Small intestine (tissue), 16 donors: ENCODE measurements at places on chromosomes 4 and X. TPM values are rescaled to one million over a fixed set of nuclear protein-coding genes. Genes with fewer than 3 reads are reported as not detected.
A peak's percentile ranks its signal among the peaks of the same experiment; 100 is the strongest.

SNCA gene
- polyA plus RNA-seq, result 2.7 TPM

FGF2 gene
- 2.6 TPM for polyA plus RNA-seq

GRCh38 chr4:137526681-137527080, 5.6 kb downstream of the PCDH18 start:
- DNase-seq, result no peak

VCX3B gene
- not detected for polyA plus RNA-seq

FOXR2 gene
- not detected for polyA plus RNA-seq

DNA sequence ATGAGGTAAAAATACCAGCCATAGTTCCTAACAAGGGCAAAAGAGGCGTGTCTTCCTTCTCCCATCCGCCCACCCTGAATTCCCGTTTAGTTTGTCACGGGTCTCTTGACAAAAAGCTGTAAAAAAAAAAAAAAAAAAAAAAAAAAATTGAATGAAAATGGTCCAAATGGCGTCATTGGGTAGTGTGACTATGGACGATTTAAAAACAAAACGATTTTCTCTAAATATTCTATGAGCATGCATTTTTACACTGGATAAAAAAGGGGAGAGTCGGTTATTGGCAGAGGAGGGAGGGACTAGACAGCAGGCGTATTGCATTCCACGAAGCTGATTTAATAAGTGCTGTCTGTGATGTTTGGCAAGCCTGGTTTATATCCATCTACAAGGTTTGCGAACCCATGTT, at the start of gene FAM133A:
TSS of gene FAM133A (plus strand) at position 338 of the 403 bp plus-strand sequence. CDS start 35,214 bp downstream, outside the sequence.
- DNase-seq, result no peak

CBLL2 gene
- not detected for polyA plus RNA-seq

BCLAF3 gene
- 3.8 TPM for polyA plus RNA-seq

DNA sequence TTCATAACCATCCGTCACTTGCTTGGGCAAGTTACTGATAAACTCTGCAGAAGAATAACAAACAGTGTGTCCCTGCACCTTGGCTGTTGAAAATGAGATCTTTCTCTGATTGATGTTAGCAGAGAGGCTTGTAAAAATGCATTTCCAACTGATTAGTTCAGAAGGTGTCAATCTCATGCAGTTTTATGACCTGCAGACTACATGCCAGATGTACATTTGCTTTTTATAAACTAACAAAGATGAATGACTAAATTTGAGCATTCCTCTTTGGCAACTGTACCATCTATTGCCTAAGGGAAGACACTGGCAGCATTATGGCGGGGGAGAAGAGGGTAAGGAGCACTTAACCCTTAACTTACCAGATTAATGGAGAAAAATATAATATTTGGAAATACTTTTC, 192.8 kb downstream of the DCTD start:
- DNase-seq, result no peak

- DNase-seq, result no peak
These were observed 1491.8 kb upstream of the IGFBP7 start for GRCh38 chr4:58602022-58602421.

GLRA3 gene
- not detected for polyA plus RNA-seq

- DNase-seq, result no peak
These were observed 215.3 kb upstream of the AR start for GRCh38 chrX:67328476-67328875.

RPS6KA3 gene
- polyA plus RNA-seq, result 15.2 TPM

- no peak for DNase-seq
These were observed 74.5 kb downstream of the SYTL5 start for GRCh38 chrX:38080808-38081207.

C4orf51 gene
- polyA plus RNA-seq, result not detected

- no peak for DNase-seq
These were observed 84.4 kb downstream of the HTRA3 start for GRCh38 chr4:8353912-8354453.

PNMA6F gene
- polyA plus RNA-seq, result 0.01 TPM

DNA sequence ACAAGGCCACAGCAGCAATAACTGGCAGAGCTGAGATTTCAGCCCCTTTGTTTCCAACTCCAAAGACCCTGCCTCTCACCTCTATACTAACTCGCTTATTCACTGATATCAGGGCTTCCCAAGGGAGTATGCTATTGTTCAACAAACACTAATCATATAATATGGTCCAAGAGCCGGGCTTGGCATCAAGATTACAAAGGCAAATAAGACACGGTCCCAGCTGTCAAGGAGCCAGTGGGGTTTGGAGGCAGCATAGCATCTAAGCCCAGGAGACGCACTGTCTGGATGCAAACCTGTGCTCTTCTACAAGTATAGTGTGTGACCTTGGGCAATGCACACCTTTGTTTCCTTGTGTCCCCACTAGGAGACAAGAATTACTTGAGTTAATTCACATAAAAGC, 28.7 kb downstream of the PAPSS1 start:
- DNase-seq, result peak; percentile 2

DNA sequence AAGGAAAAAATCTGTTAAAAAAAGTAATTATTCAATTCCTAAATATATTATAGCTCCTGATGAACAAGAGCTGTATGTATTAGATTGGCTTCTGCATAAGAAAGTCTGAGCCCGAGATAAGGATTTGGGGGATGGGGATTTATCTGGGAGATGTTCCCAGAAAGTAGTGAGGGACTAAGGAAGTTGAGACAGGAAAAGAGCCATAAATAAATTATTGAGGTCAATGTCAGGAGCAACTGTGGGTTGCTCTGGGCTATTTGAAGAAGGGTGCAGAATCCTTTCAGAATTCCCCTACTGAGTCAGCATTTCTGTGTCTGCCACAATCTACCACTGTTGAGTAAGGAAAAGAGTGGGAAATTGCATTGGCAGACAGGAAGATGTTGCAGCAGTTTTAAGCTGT, 3.1 kb upstream of the TDO2 start:
- DNase-seq, result peak; percentile 48

DNA sequence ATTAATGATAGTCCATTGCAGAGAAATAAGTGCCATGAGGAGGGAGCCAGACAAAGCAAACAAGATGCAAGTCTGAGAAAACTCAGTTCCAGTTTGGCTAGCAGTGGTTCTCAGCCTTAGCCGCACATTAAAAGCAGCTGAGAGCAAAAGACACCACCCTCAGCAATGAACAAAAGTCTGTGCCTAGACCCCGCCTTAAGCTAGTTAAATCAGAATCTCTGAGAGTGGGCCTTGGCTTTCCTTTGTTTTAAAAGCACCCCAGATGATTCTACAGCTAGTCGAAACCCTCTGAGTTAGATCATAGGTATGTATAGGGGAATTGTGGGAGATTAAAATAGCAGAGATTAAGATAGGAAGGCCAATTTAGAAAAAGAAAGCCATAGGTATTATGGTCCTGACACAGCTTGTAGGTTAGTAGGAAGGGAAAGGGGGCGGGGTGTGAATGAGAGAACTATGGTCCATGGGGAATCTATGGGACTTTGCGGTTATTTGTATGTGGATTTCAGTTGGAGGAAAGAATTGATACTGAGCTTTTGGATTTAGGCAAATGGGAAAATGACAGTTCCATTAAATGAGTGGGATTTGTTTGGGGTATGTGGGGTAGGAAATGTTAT, 12.0 kb downstream of the SPRY1 start:
- no peak for DNase-seq

- DNase-seq, result no peak
These were observed 26.4 kb upstream of the AKAP17A start for GRCh38 chrX:1564750-1565683.

RIPPLY1 gene
- 0.07 TPM for polyA plus RNA-seq

SLC9B1 gene
- polyA plus RNA-seq, result 0.93 TPM

RIBC1 gene
- polyA plus RNA-seq, result 0.75 TPM

GRCh38 chrX:12210971-12211370, 72.7 kb downstream of the FRMPD4 start:
- no peak for DNase-seq

DNA sequence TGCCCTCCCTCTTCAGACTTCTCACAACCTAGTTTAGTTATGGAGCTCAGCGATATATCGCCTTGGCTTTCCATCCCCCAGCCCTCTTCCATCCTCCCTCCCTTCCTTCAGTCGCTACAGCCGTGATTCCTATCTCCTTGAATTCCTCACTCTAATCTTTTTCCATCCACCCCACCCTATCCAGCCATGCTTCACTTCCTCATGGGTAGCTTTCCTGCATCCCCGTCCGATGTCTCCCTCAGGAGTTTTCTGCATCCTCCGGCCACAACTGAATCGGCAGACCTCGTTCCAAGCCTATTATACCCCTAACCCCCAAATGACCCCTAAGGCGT, 456 bp downstream of the SNX12 start:
- DNase-seq, result no peak

RBM47 gene
- polyA plus RNA-seq, result 49.5 TPM

- DNase-seq, result no peak
These were observed 20.6 kb downstream of the PIR start for GRCh38 chrX:15472531-15472930.

CT45A10 gene
- not detected for polyA plus RNA-seq

LRP2BP gene
- polyA plus RNA-seq, result 0.21 TPM

ESX1 gene
- polyA plus RNA-seq, result not detected

DNA sequence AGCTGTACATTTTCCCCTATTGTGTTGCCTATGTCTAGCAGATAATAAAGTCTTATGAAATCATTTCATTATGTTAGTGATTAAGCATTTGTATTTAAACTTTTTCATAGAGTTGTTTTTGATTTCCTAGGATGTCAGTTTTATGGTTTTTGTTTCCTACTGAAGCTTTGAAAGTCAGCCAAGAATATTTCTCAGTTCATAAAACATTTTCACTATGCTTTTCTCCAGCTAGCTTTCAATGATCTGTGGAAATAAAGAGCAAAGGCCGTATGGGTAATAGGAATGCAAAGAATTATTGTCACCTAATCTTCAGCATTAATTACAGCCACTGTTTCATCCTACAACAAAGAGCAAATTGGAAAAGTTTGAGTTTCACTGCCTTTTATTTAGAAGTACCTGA, 145.7 kb upstream of the NUDT6 start:
- DNase-seq, result no peak

GABRG1 gene
- polyA plus RNA-seq, result not detected

GRCh38 chrX:3712870-3713224, 602 bp downstream of the PRKX start:
- DNase-seq, result peak; percentile 25

DNA sequence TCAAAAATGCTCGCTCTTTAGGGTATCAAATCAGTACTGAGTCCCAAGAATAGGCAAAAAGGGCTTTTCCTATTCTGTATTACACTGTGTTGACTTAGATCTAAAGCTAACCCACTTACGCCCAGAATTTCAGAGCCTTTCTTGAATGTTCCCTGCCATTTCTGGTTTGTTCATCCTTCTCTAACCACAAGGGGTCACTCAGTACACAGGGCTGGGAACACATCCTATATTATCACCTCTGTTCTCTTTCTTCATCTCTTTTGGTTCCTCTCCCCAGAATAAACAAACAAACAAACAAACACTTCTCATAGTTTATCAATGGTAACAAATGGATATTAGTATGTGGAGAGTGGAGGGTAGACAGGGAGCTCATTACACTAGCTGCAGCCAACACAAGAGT, 25.5 kb upstream of the MORC4 start:
- peak; percentile 30 for DNase-seq

DNA sequence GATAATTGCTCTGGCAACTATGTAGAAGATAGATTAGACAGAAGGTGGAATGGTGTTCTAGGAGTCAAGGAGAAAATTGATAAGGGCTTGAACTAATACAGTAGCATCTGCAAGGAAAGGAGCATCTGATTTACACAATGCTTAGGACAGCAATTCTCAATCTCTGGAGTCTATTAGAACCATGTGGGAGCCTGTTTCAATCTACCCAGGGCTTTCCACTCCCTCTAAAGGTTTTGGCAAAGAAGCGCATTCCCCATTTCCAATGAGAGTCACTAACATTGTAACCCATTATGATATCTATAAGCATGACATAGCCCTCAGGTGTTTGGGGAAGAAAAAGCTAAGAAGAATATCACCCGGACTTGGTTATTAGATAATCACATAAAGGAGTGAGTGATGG, 168.2 kb downstream of the COL25A1 start:
- DNase-seq, result no peak

DNA sequence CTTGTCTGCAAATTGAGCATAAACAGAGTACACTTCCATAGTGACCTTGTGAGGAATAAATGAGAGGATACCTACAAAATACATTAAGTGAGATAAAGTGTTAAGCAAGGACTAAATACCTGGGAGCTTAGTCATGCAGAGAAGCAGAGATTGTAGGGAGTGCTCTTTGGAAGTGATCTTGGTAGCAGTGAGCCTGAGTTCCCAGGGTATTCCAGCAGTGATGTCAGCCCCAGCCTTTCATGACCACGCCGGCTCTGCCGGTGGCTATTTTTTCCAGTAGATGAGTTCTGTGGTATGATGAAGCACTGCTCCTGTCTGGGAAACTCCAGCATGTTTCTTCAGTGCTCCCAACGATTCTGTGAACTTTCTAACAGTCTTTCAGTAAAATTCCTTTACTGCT, 391.5 kb upstream of the IGFBP7 start:
- no peak for DNase-seq

NUP54 gene
- 19.7 TPM for polyA plus RNA-seq

- DNase-seq, result peak; percentile 51
These were observed 41.4 kb downstream of the CLCN3 start for GRCh38 chr4:169661761-169662160.

PPP1R2C gene
- not detected for polyA plus RNA-seq

GRCh38 chr4:93319041-93319440, 509.5 kb upstream of the ATOH1 start:
- no peak for DNase-seq

- peak; percentile 6 for DNase-seq
These were observed 563.1 kb downstream of the INPP4B start for GRCh38 chr4:142282870-142283431.

TRIM75 gene
- not detected for polyA plus RNA-seq
